ENCODE measurements at places on chromosomes 11 and 22. TPM values are rescaled to one million over a fixed set of nuclear protein-coding genes. Genes with fewer than 3 reads are reported as not detected.

- no peak for DNase-seq
Measured at GRCh38 chr11:9672288-9672916, 8.5 kb downstream of the SWAP70 start.

DNA sequence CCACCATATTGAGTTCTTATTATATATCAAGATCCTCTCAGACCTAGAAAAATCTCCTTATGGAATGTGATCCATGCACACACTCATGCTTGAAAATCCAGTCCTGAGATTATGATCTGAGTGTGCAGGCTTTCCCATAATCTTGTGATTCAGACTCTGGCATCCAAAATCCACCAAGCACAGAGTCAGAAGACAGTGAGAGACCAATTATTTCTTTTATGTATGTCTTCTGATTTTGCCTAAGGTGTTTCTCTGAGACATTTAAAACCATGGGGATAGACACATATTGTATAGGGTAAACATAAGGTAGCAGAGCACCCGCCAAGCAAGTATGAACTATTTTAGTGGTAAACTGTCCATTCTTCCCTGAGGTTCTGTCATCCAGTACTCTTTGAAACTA is 52.0 kb upstream of the MMP13 start:
- DNase-seq, result no peak

- DNase-seq, result peak; percentile 57
Measured at GRCh38 chr11:8709002-8709672, 26.5 kb downstream of the RPL27A start.

The KDELR3 gene
- 125 TPM for total RNA-seq

The OR6T1 gene
- not detected for total RNA-seq

The PATE4 gene
- not detected for total RNA-seq

The SCGB2A2 gene
- total RNA-seq, result not detected

Data from fibroblast of villous mesenchyme (primary cell).